ENCODE measurements at places on chromosomes 7 and 10. TPM values are rescaled to one million over a fixed set of nuclear protein-coding genes. Genes with fewer than 3 reads are reported as not detected.

Gene NPC1L1
- not detected for total RNA-seq

DNA sequence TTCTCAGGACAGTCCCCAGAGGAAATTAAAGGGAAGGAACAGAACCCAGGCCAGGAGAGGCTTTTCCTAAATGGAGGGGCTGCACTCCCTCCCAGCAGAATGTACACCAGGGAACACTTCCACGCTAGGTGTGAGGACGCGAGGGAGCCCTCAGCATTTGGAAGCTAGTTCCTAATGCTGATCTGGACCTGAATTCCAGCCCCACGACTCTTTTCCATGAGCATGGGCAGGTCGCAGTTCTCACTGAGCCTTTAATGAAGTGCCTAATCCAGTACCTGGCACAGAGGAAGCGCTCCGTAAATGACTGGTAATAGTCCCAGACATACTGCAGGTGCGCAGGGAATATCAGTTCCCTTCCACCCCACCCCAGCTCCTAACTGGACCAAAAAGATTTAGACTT lies 1.1 kb downstream of the ALOX5 start:
- H3K27me3 ChIP-seq, result peaks cover 32% of the 10 kb centered on the region
- H3K36me3 ChIP-seq, result no peaks in the 10 kb centered on the region
- no peak overlapping the region for H3K27ac ChIP-seq
- DNase-seq, result no peak
- H3K4me1 ChIP-seq, result peaks cover 8% of the 10 kb centered on the region

DNA sequence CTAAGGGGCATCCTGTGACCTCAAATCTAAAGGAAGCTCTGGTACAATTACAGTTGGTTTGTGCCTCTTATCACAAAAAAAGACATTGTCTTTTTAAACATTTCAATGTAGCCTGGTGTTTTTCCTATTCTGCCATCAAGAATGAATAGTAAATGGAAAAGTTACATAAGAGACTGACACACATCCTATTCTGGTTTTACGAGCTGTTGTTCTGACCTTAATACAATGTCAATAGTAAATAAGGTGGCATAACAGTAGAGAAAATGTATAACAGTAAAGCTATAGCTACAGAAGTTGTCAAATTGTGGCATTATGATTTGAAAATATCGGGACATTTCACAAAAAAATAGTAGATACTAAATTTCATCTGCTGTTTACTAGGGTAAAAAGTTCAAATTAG lies 88.4 kb downstream of the NT5C2 start:
- no peak overlapping the region for H3K27ac ChIP-seq
- peaks cover 20% of the 10 kb centered on the region for H3K36me3 ChIP-seq
- DNase-seq, result no peak
- no peak overlapping the region for H3K4me3 ChIP-seq
- no peaks in the 10 kb centered on the region for H3K27me3 ChIP-seq

Gene TMEM270
- total RNA-seq, result not detected

GRCh38 chr7:36599645-36600313 lies 124.5 kb downstream of the AOAH start:
- peaks cover 57% of the 10 kb centered on the region for H3K4me1 ChIP-seq
- peak overlapping the region; percentile 21 for H3K27ac ChIP-seq
- no peak for DNase-seq
- H3K27me3 ChIP-seq, result no peaks in the 10 kb centered on the region
- H3K4me3 ChIP-seq, result no peak overlapping the region
- peaks cover 6% of the 10 kb centered on the region for H3K36me3 ChIP-seq

DNA sequence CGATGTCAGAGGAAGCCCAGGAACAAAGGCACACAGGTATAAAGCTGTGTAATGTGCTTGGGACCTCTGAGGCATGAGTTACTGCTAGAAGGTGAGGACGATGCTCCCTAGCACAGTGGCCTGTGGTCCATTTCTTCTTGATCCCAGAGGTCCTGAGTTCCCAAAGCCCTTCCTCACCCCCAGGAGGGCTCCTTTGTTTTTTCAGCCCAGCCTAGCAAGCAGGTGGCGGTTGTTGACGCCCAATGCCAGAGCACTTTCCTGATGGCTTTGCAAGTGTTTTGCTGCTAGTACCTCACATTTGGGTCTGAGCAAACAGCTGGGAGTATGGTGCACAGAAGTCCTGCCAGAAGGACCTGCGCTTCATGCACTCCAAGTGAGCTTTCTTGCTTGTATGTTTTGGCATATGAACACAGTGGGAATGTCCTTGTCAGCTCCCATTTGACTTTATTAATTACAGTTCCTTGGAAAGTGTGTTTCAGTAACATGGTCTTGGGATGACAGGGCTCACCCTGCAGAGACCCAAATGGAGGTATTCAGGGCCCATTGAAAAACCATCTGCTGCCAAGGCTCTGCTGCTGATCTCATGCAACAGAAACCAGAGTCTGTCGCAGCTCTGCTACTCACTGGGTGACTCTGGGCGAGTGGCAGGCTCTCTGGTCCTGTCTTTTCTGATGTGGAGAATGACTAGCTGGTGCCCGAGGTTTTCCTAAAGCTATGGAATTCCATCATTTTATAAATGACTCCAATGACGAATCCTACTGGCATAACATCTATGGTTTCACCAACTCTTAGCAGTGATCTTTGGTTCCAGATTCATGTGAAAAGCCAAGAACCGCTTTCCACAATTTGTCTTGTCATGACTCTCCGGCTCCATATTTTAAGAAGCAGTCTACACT lies 134.9 kb downstream of the ARID5B start:
- H3K36me3 ChIP-seq, result peaks cover 53% of the 10 kb centered on the region
- DNase-seq, result peak; percentile 52
- H3K27ac ChIP-seq, result peak overlapping the region; percentile 89
- no peak overlapping the region for H3K4me3 ChIP-seq

All from activated CD4-positive, alpha-beta T cell treated with anti-CD3 and anti-CD28 coated beads for 36 hours (primary cell).